CD4-positive, alpha-beta T cell treated with Interleukin-17A for 4 hours (primary cell): ENCODE measurements at places on chromosomes 11 and 22.
A peak's percentile ranks its signal among the peaks of the same experiment; 100 is the strongest.

GRCh38 chr11:106228996-106229395 is 151.5 kb downstream of the AASDHPPT start:
- DNase-seq = no peak

GRCh38 chr22:33242078-33242477 is 183.9 kb upstream of the SYN3 start:
- DNase-seq = no peak

DNA sequence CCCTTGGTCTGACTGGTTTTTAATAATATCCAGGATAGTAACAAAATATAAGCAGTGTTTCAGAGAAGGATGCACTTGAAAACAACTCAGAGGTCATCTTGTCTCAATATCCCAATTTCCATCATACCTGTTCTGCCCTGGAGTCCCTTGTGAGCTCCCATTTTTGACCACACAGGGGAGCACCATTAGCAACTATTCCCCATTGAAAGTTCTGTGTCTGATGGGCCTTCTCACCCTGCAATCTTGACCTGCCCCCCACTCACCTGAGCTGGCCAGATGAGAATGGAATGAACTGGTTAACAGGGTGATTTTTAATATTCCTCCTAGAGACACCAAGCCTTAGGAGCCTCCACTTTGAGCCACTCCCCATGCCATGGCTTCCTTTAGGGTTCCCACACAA is 3.8 kb upstream of the CAPN5 start:
- DNase-seq = no peak

- peak; percentile 67 for DNase-seq
Observed at GRCh38 chr22:50620593-50621355, 7.2 kb downstream of the ARSA start.

DNA sequence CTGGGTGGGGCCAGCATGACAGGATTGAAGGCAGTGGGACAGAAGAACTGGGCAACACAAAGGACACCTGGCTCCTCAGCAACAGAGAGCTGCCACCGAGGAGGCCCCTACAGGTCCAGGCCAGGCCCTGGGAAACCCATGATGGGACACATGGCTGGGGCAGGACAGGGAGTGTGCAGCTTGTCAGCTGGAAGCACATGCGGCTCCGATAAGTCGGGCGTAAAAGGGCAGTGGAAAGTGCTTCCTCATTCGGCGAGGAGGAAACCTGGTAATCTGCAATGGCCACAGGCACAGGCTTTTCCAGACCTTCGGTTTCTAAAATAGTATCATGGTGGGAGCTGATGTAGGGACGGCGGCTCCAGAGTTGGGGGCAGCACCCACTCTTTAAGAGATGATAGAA is 16.5 kb downstream of the GNAZ start:
- no peak for DNase-seq

- no peak for DNase-seq
Observed at GRCh38 chr11:8201644-8202365, 33.0 kb upstream of the RIC3 start.

GRCh38 chr11:77126861-77127234 is 1.2 kb upstream of the MYO7A start:
- no peak for DNase-seq

DNA sequence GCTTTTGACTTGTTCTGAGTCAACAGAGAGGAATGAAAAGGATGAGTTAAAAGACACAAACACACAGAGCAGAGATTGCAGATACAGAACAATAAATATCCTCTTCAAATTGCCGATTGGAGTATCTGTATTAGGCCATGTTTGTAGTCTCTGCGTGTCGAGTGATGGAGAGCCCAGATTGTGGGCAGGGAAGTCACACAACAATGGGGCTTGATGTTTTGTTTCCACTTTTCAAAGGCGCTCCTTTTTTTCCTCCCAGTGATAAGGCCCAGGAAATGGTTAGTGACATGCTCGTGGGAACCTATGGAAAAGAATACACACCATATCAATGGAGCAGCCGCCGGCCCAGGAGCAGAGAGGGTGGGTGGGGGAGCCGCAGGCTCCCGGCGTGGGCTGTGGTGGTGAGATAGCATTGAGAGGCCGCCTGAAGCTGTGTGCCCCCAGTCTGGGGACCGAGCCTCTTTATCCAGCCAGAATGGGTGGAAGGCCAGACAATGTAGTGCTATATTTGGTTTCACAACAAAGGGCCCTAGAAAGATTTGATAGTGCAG is 555.9 kb downstream of the INSC start:
- DNase-seq = no peak

DNA sequence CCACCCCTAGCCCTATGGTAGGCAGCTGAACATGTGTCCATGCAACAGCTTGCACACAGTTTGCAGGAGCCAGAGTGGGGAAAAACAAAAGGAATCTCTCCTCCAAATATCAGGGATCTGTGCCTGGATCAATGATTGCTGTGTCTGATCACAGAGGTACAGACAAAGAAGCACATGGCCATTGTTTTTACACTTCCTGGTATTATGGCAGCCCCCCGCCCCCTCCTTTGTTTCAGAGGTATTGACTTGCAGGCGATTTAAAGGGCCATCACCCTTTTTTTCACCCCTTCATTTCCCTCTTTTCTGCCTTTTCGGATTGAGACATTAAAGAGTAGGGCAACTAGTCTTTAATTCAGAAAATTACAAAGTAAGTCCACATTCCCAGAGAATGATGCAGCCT is 453.0 kb upstream of the LUZP2 start:
- no peak for DNase-seq

- no peak for DNase-seq
Observed at GRCh38 chr11:125078516-125079140, 15.5 kb downstream of the SLC37A2 start.

GRCh38 chr22:18119409-18120110 is 9.0 kb downstream of the TUBA8 start:
- DNase-seq = no peak

GRCh38 chr22:17779286-17780115 is 5.2 kb upstream of the BID start:
- no peak for DNase-seq

- no peak for DNase-seq
Observed at GRCh38 chr22:37362621-37363020, 64.7 kb downstream of the ELFN2 start.

DNA sequence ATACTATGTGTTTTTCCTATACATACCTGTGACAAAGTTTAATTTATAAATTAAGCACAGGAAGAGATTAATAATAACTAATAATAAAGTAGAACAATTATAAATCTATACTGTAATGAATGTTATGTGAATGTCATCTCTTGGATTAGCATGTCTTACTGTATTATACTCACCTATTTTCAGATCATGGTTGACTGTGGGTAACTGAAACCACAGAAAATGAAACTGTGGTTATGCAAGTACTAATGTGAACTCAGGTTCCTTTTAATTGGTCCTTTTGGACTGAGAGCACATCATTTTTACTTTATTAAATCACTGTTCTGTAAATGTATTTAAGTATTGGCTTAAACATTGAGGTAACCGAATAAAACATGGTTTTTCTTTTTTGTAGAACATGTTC is 108.8 kb downstream of the PPP6R3 start:
- DNase-seq = no peak

DNA sequence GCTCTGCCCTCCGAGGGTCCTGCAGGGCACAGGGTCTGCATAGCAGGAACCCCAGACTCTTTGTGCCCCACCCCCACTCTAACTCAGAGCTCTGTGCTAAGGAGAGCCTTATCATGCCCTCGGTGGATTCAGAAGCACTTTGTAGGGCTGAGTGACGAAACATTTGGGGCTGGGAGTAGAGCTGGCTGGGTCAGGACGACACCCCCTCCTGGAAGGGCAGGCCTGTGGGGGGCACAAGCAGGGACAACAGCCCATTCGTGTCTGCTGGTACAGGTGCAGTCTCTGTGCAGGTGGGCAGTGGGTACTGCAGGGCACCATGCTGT is 8.9 kb downstream of the APOBEC3A start:
- no peak for DNase-seq

- no peak for DNase-seq
Observed at GRCh38 chr11:74822170-74822569, 73.5 kb downstream of the RNF169 start.

- DNase-seq = peak; percentile 99
Observed at GRCh38 chr11:694563-695287, at the start of gene DEAF1. Gene DEAF1 (minus strand): TSS chr11:695222. CDS start chr11:695047, 175 bp downstream.

DNA sequence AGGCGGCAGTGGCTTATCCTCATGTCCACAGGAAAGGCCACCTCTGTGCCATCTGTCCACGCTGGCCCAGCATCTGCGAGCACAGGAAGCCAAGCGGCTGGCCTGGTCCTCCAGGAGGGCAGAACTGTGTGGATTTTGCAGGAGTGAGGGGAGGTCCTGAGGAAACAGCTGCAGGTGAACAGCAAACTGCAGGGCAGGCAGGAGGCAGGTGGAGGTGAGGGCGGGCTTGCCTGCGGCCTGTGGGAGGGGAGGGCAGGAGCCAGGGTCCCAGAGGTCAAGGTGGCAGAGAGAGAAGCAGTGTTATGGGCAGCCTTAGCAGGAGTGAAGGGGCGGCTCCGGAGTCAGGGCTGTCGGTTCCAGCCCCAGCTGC is 369.7 kb downstream of the SHANK2 start:
- DNase-seq = no peak

GRCh38 chr11:110919241-110919922 is 207.1 kb upstream of the ARHGAP20 start:
- DNase-seq = no peak

DNA sequence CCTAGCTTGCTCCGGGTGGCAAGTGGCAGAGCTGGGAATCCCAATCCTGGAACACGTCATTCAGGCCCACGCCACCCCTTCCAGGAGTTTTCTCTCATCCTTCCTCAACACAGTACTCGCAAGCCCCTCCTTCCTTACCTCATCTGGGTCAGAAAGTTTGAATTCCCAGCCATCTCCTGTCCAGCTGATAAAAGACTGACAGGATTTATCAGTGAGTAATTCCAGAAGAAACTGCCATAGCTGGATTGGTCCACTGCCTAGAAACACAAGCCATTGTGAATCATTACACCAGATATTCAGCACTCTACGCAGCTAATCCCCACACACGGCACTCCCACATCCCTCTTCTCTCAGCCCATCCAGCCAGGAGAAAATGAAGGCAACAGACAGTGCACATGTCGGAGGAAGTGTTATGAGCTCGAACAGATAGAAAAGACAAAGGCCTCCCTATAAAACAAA is 124.0 kb downstream of the ETS1 start:
- no peak for DNase-seq

DNA sequence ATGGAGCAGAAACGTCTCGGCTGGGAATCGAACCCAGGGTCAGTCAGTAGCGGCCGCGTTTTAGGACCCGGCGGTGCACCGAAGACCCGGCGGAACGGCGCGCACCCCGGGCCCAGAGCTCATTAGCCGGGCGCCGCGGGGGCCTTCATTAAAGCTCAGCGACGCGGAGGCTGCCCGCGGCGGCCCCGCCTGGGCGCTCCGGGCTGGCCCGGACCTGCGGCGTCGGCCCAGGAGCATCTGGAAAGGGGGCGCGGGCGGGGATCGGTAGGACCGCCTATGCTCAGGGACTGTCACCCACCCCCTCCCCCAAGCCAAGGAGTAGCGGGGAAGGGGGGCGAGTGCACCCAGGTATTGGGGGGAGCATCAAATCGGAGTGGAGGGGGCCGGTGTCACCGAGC is 52.2 kb downstream of the CYTH4 start:
- DNase-seq = no peak

GRCh38 chr11:113577356-113578032 is 102.3 kb upstream of the DRD2 start:
- DNase-seq = no peak

DNA sequence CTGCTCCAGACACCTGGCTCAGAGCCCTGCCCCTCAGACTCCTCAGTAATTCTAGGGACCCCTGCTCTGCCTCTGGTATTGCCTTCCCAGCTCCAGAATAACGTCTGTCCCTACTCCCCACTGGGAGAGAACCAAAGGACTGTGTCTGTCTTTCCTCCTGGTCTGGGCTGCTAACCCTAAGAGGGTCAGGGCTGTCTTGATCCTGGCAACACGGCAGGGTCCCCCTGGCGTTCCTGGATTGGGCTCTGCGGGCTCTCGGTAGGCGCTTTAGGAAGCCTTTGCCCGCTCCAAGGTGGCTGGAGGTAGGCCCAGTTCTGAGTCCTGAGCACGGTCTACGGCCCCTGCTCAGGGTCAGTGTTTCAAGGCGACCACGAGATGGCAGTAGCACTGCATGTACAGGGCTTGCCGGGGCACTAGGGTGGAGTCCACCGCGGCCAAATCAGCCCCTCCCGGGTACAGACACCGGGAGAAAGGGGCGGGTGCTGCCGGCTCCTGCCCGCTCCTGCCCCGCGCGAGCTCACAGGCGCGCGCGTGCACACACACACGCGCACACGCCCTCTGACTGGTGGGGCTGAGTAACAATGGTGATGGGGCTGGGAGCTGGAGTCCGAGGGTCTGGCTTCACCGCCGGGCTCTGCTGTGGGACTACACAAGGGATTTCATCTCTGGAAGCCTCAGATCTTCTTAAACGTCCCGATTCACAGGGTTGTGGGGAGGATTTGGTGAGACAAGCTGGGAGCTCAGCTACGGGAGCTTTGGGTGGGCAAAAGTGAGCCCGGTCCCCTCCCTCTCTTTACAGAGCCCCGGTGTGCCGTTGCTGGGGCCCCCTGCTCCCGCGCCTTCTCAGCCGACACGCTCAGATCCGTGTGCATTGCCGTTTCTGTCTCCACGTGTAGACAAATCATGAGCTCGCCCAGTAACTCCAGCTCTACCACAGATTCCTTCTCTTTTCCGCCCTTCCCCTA is 30.1 kb upstream of the HMOX1 start:
- DNase-seq = peak; percentile 90

GRCh38 chr11:57798905-57799559 is 37.4 kb downstream of the CTNND1 start:
- no peak for DNase-seq

GRCh38 chr11:46247659-46248058 is 29.8 kb upstream of the CREB3L1 start:
- DNase-seq = peak; percentile 63

GRCh38 chr11:57379732-57380131 is 1.2 kb downstream of the PRG3 start:
- DNase-seq = no peak

DNA sequence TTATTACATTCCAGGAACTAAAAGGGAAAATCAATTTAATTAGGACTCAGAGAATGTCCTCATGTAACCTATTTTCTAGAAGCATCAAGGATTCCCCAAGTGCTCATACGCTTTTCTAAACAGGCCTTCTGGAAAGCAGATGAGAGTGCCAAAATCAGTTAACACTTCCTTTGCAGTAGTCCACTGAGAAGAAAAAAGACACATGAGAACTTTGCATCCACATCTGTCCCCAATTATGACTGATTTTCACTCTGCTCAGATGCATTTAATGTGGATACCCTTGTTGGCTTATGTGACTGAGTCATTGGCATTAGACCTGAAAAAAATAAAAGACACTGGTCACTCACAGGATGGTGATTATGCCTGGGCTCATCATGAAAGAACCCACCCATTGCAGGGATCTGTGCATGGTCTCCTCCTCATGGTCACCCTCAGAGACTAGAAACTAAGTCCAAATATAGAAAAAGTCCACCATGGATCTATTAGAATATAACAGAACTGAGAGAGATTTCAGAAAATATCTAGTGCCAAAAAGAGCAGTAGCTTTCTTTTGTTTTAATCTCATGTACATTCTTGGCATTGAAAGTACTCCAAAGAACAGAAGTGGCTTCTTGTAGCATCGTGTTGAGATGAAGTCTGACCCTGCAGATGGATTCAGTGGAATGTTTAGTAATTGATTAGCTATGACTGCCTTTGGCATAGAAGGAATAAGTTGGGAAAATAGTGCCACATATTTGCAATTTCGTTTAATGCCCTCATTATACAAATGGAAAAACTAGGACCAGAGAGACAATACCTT is 48.8 kb upstream of the FIBIN start:
- no peak for DNase-seq

- no peak for DNase-seq
Observed at GRCh38 chr11:74699615-74700396, 31.4 kb downstream of the CHRDL2 start.
